ENCODE measurements at places on chromosomes 11 and 22. TPM values are rescaled to one million over a fixed set of nuclear protein-coding genes. Genes with fewer than 3 reads are reported as not detected.

DNA sequence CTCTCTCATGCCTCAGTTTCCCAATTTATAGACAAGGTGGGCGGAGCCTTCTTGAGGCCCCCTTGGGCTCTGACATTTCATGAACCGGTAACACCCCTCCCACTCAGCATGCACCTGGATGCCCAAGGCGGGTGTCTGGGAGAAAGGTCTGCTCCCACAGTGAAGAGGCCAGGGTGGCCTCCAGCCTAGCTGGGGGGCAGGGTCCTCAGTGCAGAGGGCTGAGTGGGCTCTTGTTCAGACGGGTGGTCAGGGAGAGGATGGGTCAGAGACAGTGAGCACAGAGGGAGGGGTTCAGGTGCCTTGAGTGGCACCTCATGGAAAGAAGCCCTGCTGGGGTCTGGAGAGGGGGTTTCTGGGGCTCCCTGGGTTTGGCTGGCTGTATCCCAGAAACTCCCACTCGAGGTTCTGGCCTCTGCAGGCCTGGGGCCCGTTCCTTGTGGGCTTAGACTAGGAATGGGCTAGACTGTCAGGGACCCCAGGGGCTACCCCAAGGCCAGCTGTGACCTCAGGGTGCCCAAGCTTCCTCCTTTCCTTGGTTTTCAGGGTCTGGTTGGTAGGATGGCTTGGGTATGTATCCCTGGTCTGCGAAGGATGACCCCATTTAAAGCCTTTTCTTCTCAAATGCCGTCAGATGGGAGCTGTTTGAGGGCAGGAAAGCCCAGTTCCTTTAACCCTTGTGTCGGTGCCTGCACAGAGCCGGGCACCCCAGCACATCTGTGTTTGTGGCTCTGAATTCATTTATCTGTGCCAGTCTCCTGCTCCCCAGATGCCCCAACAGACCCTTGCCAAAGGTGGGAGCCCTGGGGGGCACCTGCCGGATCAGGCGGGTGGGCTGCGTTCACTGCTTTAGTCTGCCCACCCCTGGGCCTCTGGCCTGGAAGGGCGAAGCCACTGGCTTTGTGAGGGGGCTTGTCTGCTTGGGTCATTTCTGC is 1.2 kb downstream of the SYNGR1 start:
- DNase-seq, result no peak

The MPEG1 gene
- total RNA-seq, result not detected

DNA sequence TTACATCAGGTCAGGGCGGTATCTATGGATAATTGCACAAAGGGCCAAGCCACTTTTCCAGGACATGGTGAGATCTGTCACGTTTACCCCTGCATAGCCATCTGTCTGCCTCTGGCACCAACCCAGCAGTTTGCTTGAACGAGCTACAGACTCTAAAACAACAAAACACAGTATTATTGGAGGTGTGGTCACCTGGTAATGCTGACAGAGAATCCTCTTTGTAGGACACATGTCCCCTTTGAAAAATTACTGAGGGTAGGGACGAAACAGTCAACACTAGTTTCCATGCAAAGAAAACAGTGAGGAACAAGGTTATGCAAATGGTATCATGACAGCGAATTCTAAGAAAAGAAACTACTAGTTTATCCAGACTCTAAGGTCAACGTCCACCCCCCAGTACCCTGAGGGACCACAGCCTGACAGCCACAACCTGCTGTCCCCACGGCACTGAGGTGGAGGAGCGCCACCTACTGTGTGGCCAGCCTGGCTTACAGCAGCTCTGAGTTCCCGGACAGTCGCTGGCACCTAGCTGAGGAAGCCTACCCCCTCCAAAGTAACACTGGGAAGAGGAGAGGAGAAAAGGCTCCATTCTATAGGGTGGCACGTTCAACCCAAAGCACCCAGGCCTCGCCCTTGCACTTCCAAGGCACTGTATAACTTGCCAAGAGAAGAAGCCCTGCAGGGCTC is 117.4 kb upstream of the BID start:
- DNase-seq, result no peak

The ARHGEF17 gene
- total RNA-seq, result 59.7 TPM

GRCh38 chr11:82321206-82321605 is 412.5 kb downstream of the FAM181B start:
- no peak for DNase-seq

DNA sequence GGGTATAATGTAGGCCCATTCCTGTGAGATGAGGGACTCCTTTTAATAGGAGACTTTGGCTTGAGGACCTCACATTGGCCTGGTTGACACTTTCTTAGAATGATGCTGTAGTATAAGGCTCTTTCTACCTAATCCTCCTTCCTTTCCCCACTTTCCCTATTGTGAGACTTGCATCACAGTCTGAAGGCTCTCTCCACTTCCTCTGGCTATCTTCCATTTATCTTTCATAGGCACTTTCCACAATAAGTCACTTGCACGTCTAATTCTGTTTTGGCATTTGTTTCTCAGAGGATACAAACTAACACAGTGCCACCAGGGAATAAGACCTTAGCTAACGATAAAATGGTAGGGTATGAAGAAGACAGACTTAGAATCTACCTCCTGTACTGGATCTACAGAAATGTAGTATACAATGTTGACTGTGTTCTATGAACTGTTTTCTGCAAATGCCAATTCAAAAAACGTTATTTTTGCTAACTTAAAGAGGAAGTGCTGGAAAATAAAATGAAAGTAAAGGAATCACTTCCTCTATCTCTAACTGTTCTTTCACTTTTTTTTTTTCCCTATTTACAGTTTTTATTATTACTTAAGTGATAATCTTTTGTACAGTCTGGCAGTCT is 17.9 kb upstream of the PDE3B start:
- no peak for DNase-seq

The SHISAL1 gene
- 0.26 TPM for total RNA-seq

GRCh38 chr11:99366546-99366945 is 345.8 kb downstream of the CNTN5 start:
- DNase-seq, result no peak

DNA sequence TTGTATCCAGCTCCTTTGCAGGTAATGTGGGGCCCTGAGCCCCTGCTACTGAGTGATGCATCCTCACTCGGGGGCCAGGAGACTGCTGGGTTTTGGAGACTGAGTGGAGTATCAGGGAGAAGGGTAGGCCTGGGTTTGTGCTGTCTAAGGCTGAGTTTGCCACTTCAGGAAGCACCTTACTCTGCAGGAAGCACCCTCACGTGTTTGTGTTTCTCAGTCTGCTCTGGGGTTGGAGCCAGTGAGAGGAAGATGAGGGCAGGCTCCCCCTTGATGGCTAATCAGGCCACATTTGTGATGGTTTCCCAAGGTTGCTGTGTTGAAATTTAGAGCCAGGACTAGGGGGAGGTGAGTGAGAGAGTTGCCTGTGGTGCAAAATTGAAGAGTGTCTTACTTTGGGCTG is 13.7 kb upstream of the THY1 start:
- DNase-seq, result no peak

The NCAM1 gene
- 17.4 TPM for total RNA-seq

DNA sequence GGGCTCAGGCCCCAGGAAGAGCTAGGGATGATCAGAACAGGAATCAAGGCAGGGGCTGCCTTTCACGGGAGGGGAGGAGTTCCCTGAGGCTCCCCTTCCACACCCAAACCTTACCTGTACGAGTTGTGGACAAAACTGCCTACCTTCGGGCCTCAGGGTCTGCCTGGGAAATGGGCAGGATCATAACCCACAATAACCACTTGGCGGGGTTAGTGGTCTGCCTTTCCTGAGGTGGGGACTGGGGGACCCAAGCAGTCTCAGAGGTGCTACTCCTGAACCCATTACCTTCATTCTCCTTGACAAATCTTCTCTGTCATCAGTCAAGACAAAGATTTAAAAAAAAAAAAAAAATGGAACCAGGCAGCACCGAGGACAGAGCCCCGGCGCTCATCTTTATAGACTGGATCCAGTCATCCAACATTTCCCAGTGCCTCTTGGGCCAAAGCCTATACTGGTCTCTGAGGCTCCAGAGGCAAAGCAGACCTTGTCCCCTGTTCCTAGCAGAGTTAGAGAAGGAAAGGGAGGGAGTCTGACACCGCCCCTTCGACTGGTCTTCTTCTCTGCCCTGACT is 14.2 kb downstream of the P2RY6 start:
- no peak for DNase-seq

- DNase-seq, result no peak
These were observed 110.0 kb downstream of the KIAA1671 start for GRCh38 chr22:25062386-25063085.

DNA sequence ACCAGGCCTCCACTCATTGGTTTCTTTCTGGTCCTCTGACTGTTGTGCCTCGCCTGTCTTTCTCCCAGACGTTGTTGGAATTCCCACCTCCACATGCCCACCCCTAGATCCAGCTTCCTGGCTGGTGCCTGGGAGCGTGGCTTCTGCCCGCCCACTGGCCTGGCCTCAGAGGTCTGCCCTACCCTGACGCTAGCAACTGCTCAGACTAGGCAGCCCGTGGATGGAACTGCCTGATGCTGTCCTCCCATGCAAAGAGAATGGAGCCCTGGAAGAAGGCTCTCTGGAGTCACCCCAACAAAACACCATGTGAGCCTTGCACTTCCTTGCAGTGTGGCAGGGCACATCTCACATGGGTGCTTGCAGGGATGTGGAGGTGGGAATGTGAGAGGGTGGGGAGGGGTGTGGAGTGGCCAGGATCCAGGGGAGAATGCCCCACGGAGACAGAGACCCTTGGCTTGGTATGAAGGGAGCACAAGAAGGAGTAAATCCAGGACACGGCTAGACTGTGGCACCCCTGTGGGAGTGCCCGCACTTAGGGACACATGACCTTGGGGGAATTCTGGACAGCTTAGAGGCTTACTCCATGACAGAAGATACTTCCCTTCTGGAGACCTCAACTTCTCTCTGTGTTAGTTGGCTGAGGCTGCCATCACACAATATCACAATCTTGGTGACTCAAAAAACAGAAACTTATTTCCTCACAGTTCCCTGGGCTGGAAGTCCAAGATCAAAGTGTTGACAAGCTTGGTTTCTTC is 22.5 kb upstream of the ADA2 start:
- no peak for DNase-seq

- DNase-seq, result no peak
These were observed 683 bp upstream of the SYTL2 start for GRCh38 chr11:85811624-85812023.

The EXPH5 gene
- total RNA-seq, result 7.9 TPM

GRCh38 chr22:46450931-46451561 is 86.4 kb downstream of the CELSR1 start:
- DNase-seq, result no peak

Measured in astrocyte (in vitro differentiated cells and primary cell).